NCI-H2107 (cell line): ENCODE measurements at places on chromosomes 7 and 10.
A peak's percentile ranks its signal among the peaks of the same experiment; 100 is the strongest.

GRCh38 chr10:83848677-83849076 lies 290.6 kb upstream of the GHITM start:
- DNase-seq: no peak

- peak; percentile 48 for DNase-seq
These were observed 10.4 kb downstream of the UNC5B start for GRCh38 chr10:71222601-71223346.

DNA sequence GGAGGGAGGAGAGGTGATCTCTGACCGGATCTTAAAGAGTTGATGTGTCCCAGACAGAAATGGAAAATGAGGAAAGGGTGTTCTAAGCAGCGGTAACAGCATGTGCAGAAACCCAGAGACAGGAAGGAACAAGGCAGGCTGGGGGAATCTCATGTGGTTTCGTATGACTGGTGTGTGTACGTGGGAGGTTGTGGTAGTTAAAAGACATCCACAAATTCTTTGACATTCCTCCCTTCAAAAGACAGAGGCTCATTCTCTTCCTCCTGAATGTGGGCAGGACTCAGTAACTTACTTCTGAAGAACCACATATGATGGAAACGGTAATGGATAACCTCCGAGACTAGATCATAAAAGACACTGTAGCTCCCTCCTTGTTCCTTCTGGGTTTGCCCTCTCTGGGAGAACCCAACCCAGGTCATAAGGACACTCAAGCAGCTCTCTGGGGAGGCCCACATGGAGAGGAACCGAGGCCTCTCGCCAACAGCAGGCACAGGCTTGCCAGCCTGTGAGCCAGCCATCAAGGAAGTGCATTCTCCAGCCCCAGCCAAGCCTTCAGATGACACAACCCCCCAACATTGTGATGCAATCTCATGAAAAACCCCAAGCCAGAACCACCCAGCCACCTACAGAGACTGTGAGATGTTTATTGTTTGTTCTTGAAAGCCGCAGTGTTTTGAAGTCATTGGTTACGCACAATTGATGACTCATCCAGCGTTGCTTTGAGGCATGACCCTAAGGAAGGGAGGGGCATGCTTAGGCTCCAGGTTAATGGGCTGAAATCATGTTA lies 116.0 kb downstream of the SLIT1 start:
- DNase-seq: no peak

- no peak for DNase-seq
These were observed 98.2 kb downstream of the CCNY start for GRCh38 chr10:35434533-35434932.

GRCh38 chr7:20598459-20599309 lies 16.8 kb upstream of the ABCB5 start:
- DNase-seq: peak; percentile 42

GRCh38 chr7:42381161-42381560 lies 144.2 kb upstream of the GLI3 start:
- no peak for DNase-seq

DNA sequence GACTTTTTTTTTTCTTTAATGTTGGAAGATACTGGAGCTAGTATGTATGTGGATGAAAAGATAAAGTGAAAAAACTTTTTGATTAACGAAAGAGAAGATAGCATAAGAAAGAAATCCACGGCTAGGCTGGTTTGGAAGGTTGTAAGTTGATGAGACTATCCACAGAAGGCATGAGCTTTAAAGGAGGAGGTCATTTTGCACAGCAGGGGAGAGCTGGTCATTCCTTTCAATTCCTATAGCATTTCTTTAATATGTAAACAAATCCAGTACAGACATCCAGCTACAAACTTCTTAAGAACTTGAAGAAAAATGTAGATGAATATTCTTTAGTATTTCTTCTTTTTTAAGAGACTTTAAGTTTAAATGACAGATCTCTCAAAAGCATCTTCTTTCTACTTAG lies 281.3 kb downstream of the CACNA2D1 start:
- no peak for DNase-seq

DNA sequence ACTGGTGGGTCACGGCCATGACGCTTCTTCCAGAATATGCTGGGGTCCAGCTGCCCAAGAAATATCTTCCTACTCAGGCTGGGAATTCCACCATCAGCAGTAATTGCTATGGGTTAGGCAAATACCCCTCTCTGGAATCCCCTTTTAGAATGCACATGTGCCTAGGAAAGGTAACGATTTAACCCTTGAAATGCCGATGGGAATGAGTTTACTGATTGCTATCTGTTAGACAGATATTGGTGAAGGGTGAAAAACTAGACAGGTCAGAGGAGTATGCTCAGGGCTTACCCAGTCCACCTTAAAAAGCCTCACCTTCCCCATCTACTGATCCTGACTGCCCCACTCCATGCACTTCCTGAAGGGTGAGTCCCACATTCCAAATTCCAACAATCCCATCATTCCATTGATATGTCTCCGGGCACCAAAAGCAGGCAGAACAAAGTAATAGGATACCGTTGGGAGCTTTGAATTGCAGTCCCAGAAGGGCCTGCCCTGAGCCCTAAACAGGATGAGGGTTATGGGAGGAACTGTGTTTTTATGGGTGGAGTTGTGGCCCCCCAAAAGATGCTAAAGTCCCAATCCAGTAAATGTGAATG lies 59.3 kb downstream of the DLG5 start:
- DNase-seq: no peak

DNA sequence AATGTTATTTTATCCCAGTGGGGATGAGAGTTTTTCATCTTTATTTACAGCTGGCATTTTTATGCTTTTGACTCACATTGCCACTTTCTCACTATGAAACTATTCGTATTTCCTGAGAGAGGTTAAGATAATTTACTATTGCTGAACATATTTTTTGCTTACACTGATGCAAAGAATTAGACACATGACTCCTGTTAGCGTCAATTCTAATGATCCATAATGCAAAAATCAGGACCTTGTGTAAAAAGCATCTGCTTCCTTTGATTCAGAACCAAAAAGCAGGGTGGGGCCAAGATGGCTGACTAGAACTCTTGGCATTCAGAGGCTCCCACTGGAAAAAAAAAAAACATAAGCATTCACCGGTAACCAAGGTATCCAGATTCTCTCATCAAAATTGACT lies 464.8 kb downstream of the SEMA3D start:
- no peak for DNase-seq

GRCh38 chr7:88331322-88331721 lies 24.6 kb upstream of the STEAP4 start:
- DNase-seq: no peak

- peak; percentile 2 for DNase-seq
These were observed 291.0 kb downstream of the GPR158 start for GRCh38 chr10:25465582-25466372.

DNA sequence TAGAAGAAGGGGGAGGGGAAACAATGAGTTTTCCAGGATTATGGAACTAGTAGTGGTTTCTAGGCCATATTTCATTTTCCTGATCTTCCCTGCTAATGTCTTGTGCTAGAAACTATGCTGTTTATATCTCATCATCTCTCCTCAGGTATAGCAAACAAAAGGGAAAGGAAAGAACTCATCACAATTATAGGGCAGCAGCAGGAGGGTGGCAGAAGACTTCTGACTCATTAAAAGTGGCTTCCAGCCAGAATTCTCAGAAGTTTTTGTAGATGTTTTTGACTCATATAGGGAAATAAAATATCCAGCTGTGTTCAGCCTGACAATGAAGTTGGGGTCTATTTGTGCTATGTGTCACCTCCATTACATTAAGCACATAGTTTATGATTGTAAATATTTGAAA lies 6.5 kb downstream of the AHR start:
- no peak for DNase-seq

GRCh38 chr10:132137111-132138072 lies 49.4 kb upstream of the DPYSL4 start:
- DNase-seq: no peak

GRCh38 chr10:49050906-49051305 lies 64.4 kb downstream of the VSTM4 start:
- no peak for DNase-seq

GRCh38 chr10:1289591-1289990 lies 233.4 kb downstream of the WDR37 start:
- DNase-seq: no peak

GRCh38 chr7:29488977-29489376 lies 74.7 kb upstream of the PRR15 start:
- DNase-seq: no peak

DNA sequence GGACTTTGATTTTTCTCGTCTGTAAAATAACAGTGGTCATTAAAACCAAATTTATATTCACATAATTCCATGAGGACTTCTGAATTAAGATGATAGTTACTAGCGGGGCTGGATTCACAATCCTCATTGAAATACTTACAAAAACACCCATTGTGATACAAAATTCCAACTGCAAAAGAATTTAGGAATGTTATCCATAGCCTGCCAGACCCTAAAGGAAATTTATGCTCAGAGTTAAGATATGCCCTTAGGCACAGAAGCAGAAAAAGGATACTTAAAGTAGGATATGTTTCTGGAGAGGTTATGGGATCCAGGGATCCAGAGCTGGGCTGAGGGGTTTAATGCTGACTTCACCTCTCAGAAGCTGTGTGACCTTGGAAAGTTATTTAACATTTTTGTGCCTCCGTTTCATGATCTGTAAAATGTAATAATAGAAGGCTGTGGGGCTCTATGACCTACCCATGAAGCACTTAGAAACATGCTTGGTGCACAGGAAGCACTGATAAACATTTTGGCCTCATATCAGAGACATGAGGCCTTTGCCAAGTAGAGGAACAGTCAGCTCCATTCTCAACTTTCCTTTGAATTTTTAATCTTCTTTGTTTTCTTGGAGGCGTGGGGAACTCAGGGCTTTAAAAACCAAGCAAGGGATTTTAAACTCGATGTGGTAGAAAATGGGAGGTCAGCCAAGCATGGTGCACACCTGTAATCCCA lies 744.7 kb downstream of the KCNMA1 start:
- no peak for DNase-seq

DNA sequence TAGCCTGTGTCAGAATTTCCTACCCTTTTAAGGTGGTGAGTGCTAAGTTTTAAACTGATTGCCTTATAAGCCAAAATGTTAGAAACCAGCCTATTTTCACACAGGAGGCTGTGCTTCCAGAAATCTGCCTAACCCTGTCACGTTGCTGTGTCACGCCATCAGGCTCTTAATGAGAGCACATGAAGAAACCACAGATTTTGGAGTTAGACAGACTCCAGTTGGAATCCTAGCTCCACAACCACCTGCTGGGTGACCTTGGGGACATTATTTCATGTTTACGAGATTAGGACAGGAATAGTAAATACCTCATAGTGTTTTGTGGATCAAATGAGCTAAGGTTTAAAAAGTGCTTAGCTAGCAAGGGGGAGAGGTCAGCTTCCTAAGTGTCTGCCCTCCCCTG lies 321.8 kb downstream of the DPP6 start:
- DNase-seq: no peak

- DNase-seq: no peak
These were observed 76.1 kb downstream of the BICC1 start for GRCh38 chr10:58588673-58589265.

DNA sequence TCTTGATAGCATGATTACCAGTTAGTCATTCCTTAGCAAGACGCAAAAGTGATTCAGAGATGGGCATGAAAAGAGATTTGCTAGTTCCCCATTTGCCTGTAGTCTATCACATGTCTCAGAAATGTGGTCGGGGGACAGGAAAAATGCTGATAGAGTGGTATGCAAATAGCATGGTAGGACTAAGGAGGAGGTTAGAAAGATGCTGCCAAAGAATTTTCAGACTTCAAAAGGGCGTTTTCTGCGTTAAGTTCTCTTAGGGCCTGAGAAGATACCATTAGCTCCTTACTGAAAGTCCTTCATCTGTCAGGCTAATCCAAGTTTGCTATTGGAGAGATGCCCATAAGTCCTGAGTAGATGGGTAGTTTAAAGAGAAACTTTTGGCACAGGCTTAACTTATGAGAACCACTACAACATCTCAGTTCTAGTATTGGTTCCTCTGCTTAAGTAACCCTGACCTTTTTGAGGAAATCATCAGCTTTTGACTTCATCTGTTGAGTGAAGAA lies 2.7 kb downstream of the CALD1 start:
- DNase-seq: no peak

DNA sequence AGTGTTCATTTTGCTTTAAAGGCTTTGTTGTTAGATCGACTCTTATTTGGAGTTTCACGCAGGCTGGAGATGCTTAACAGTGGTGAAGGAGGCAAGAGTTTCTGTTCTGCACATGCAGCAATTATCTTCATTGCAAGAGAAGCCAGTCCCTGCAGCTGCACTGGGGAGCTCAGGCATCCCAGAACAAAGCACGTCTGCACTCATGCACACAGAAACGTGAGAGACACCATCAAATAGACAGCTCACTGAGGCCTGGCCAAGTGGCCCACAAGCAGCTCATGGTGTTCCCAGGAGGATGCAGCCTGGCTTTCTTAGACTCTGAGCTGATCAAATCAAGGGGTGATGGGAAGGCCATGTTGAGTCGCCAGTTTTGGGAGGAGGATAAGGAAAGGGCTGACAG lies 246.1 kb downstream of the CREB5 start:
- DNase-seq: no peak

DNA sequence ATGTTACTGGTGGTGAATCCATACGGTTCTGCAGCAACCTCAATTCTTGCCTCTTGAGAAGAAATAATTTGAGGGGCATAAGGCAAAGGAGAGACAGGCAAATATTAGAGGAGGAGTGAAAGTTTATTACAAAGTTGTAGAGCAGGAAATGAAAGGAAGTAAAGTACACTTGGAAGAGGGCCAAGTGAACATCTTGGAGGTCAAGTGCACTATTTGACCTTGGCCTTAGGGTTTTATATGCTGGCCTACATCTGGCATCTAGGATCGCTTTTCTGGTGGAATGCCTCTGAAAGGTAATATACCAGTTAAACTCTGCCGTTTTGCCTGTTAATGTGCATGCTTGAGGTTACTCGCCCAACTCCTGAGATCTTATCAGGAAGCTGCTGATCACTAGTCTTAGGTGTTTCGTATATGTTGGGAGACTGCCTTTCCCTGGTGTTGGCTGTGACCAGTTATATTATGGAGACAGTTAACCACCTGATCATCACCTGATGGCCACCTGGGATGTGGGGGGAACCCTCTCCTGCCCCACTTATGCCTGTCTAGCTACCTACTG lies 66.1 kb upstream of the CYP2C18 start:
- DNase-seq: no peak

GRCh38 chr10:103353281-103353680 lies 2.3 kb upstream of the PCGF6 start:
- no peak for DNase-seq

GRCh38 chr7:12322903-12323300 lies 80.8 kb downstream of the VWDE start:
- no peak for DNase-seq

GRCh38 chr10:100687143-100688003 lies 58.0 kb upstream of the PAX2 start:
- no peak for DNase-seq

DNA sequence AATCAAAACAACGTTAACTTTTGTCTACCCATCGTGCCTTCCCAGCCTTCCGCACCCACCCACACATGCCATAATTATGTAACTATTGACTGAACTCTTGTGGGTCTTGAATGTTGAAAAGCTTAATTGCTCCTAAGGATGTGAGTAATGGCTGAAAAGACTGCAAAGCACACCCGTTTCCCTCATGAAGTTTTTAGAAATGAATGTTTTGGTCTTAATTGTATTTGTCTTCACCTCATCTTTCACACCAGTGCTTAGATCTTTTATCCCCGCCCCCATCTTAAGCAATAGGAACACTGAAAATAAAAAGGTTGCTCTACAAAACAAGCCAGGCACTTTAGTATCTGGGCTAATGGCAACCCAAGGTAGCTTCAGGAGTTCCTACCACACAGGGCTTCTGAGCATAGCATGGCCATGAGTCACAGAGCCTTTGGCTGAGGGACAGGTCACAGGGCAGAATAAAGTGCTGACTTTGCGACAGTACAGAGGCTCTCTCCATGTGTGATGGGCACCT lies 690.5 kb downstream of the PARD3 start:
- no peak for DNase-seq
